ENCODE measurements at places on chromosomes 12 and 14.
A peak's percentile ranks its signal among the peaks of the same experiment; 100 is the strongest.

DNA sequence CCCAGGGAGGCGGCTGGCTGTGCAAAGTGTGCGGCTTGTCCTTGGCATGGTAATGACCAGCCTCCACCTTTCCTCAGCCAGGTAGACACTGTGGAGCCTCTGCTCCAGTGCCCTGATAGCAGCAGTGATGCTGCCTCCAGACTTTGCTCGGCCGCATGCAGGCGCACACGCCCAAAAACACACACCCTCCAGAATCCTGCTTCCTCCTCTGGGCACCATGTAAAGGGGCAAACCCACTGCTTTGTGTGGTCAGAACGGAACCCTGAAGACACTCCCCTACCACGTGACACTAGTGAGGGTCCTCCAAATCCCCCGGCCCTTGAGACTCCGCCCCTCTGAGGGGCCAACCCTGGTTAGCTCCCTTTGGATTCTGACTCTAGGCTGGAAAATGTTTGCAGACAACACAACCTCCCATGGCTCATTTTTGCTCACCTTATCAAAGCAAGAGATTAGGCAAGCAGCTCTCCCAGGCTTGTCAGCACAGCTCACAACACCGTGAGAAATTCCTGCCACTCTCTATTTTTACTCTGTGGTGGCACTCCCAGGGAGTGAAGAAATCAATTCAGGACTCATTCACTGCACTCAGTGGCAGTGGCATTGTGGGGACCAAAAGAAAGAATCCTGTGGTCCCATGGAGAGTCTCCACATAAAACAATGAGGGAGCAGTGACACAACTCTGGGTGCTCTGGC lies 4.5 kb downstream of the KRT77 start:
- DNase-seq: no peak

DNA sequence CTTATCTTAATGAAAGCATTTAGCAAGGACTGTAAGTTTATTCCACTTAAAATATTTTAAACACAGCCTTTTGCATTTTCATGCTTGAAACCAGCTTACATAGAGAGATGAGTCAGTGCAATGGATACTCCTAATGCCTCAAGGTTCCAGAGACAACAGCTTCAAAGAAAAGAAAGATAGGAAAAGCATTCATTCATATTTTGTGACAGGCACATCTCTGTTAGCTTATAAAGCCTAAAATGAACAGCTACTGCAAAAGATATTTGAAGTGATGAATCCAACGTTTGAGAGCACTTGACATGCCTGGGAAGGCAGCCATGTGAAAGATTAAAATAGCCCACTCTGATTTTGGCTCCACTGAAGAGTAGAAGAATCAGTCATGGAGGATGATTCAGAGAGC lies 814.5 kb downstream of the RPS29 start:
- DNase-seq: no peak

GRCh38 chr12:88683628-88684027 lies 103.4 kb upstream of the KITLG start:
- DNase-seq: no peak

GRCh38 chr12:14650789-14651188 lies 45.6 kb downstream of the GUCY2C start:
- DNase-seq: no peak

DNA sequence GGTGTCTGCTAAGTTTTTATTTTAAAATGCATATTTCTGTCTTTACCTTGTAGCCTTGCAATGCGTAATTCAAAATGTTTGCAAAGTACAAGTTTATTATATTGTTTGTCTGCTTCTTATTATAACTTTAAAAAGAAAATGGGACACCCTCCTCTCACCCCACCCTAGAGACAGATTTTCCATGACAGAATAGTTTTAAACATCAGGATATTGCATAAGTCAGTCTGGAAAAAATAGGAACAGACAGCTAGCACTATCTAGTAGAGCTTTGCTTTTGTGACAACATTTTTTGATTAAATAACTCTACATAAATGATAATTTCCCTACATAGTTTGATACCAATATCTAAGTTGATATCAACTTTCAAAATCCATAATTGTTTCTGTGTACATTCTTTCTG lies 71.3 kb downstream of the PDE3A start:
- DNase-seq: no peak

DNA sequence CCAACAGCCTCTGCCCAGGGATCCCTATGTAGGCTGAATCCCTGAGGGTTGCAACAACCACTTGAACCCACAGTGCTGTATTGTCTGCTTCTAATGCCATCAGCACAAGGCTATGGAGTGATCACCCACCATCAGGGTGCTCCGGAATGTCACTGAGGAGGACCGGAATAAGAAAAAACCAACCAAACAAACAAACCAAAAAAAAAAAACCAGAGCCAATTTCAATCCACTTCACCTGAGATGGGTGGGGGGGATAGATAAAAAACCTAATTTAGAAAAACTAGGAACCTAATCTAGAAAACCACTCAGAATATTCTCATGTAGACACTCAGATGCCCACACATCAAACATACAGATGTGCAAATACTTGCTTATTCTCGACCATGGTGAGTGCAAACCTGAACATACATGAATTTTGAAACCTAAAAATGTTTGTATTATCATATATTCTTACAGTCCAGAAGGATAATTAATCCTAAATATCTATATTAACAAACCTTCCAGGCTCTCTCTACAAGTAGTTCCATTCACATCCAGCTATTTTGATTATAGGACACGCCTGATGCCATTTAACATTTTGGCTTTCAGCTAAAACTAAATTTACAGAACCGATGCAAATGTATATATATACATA lies 3.7 kb downstream of the TBX5 start:
- DNase-seq: no peak

DNA sequence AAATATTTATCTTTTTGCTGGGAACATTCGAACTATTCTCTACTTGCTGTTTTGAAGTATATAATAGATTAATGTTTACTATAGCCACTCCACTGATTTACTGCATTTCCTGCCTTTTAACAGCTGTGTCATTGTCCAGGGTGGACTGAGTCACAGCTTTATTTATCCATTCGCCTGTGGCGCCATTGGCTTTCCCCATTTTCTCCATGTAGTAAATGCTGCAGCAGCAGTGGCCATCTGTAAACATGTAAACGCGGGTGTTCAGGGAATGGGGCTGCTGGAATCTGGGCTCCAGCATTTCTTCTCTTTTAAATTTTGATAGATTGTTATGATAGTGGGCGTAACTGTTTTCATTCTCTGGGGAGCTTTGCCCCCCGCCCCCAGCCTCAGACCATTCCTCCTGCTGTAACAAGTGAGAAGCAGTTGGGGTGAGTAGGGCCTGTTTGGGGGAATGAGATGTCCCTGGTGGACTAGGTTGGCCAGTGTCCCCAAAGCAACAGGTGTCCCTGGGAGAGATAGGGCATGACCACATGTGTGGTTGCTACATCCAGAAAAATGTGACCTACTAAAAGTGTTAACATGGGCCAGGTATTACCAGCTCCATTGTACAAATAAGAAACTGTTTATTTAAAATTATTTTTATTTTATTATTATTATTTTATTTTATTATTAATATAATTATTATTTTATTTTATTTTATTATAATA lies 32.9 kb downstream of the RIN3 start:
- no peak for DNase-seq

DNA sequence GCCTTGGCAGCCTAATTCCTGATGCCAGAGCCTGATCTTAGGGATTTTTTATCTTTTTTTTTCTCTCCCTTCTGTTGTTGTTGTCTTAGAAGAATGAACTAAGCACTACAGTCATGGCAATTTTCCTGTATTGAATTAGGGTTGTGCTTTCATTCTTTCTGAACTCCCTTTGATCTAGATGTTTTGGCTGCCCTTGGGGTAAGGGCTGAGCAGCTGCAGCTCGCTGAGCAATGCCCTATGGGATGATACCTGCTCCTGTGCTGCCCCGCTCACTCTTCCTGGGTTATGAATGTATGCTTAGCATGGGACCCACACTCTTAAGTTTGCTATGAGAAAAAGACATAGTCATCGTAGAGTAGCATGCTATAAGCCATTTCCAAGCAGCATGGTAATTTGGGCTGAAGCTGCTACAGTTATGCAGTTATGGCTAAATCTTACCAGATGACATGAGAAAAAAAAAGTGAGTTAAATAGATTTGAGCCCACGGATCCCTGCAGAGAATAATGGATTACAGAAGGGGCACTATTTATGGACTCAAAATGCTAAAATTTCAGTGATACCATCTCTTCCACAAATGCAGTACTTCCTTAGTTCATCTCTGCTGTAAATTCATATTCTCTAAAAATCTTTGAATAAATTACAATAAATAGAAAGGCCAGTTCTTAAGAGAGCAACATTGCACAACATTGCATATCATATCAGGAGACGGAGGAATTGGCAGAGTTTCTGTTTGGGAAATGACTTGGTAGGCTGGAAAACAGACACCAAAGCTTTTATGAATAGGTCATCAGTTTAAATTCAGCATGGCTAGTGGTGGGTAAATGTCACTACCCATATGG lies 79.2 kb upstream of the PTHLH start:
- DNase-seq: no peak

- DNase-seq: no peak
Observed at GRCh38 chr14:55832122-55832911, 252.3 kb downstream of the KTN1 start.

DNA sequence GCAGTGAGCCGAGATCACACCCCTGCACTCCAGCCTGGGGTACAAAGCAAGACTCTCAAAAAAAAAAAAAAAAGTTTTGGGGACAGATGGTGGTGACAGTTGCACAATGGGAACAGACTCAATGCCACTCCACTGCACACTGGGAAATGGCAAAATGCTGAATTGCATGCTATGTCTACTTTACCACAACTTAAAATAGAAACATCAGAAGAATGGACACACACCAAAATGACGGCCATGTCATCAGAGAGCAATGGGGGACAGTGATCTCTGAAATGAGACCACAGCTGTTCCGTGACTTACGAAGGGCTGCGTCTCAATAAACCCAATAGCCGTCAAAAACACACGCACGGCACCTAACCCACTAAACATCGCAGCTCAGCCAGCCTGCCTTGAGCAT lies 13.7 kb downstream of the DDX54 start:
- peak; percentile 10 for DNase-seq

- DNase-seq: no peak
Observed at GRCh38 chr14:32908196-32909084, 30.2 kb upstream of the NPAS3 start.

- DNase-seq: no peak
Observed at GRCh38 chr12:132393991-132394949, 64.9 kb upstream of the GALNT9 start.

- peak; percentile 57 for DNase-seq
Observed at GRCh38 chr14:77026930-77027537, 1.5 kb downstream of the IRF2BPL start.

- DNase-seq: no peak
Observed at GRCh38 chr12:1531153-1531653, 63.2 kb downstream of the FBXL14 start.

DNA sequence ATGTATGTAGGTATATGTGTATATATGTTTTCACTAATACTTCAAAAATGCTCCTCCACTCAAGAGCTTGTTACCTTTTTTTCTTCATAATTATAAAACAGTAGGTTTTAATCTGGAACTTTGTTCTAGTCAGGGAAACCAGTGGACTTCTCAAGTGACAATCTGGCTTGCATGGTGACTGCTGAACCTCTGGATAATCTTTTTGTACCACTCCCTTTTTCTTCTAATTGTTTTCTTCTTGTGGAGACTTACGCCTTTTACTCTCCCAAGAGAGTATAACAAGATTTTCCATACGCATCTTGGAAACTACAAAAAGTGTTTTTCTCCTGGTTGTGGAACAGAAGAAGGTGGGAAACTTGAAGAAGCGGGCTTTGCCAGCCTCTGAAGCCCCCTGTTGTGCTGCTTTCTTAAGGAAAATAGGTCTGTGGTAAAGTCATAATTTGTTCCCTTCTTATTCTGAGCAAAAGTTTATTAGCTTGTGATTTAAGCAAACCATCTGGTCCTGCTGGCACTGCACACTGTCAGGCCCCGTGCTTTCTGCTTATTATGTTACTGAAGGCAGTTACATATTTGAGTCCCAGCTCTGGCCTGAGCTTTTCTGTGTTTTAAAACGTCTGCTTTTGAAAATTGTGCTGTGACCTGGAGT lies 291.8 kb downstream of the ERC1 start:
- peak; percentile 17 for DNase-seq

- DNase-seq: peak; percentile 16
Observed at GRCh38 chr14:50714450-50715073, 46.5 kb upstream of the SAV1 start.

- no peak for DNase-seq
Observed at GRCh38 chr14:33539918-33540357, 410.9 kb downstream of the EGLN3 start.

- DNase-seq: no peak
Observed at GRCh38 chr12:124861898-124862676, 1.6 kb downstream of the SCARB1 start.

GRCh38 chr12:1428671-1429070 lies 165.7 kb downstream of the FBXL14 start:
- no peak for DNase-seq

DNA sequence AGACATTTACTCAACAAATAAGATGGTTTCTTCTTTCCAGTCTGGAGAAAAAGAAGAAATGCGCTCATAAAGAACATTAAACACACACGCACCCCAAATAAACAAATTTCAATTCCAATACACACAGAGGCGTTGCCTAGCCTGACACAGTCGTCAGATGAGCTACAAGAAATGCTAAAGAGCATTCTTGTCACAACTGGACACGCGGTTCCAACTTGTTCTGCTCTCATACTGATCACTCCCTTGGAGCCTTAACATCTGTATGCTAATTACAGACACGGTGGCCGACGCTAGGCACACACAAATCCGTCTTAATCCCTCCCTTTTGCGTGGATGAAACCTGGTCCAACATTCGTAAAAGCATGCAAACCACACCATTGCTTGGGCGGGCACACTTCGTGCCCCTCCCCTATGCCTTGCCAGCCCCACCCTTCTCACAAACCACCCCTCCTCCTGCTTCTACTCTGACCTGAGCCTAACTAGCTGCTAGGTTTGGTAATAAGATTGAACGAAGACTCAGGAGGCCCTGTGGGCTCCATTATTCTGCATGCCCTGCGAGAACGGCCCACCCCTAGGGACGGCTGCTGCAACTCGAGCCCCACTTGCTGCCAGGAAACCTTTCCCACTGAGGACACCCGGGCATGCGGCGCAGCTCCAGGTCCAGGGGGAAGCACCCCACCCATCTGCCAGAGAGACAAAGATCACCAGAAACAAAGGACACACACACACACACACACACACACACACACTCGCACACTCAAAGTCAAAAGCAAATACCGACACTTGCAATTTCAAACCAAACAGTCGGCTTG lies 1.2 kb downstream of the KCNK10 start:
- DNase-seq: no peak

DNA sequence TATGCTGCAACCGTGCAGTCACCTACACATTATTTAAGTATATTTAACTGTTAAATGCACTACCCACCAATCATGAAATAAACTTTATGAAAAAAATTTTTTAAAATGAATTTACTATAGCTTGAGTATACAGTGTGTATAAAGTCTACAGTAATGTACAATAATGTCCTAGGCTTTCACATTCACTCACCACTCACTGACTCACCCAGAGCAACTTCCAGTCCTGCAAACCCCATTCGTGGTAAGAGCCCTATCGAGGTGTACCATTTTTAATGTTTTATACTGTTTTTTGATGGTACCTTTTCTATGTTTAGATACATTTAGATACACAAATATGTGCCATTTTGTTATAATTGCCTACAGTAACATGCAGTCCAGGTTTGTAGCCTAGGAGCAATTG lies 48.1 kb downstream of the KLRG1 start:
- DNase-seq: no peak
